Kidney tubule cell (primary cell): ENCODE measurements at places on chromosomes 7 and 10.

DNA sequence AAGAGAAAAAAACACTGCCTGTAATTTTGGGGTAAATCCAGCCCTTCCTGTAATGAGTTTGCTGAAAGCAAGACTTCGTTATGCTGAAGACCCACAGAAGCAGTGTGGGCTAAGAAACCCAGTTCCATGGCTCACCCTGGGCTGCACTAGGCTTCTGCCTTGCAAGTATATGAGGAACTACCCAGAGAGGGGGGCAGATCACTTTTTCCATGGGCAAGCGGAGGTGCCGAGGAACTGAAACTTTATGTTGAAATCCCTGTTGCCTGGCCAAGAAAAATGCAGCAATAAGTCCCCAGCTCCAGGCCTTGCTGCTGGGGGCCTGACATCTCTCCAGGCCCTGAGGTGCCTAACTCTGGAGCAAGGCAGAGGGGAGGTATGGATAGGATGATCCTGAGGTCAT lies 8.5 kb downstream of the RASSF4 start:
- DNase-seq: no peak

GRCh38 chr7:105690325-105690945 lies 109.1 kb upstream of the EFCAB10 start:
- DNase-seq: no peak

DNA sequence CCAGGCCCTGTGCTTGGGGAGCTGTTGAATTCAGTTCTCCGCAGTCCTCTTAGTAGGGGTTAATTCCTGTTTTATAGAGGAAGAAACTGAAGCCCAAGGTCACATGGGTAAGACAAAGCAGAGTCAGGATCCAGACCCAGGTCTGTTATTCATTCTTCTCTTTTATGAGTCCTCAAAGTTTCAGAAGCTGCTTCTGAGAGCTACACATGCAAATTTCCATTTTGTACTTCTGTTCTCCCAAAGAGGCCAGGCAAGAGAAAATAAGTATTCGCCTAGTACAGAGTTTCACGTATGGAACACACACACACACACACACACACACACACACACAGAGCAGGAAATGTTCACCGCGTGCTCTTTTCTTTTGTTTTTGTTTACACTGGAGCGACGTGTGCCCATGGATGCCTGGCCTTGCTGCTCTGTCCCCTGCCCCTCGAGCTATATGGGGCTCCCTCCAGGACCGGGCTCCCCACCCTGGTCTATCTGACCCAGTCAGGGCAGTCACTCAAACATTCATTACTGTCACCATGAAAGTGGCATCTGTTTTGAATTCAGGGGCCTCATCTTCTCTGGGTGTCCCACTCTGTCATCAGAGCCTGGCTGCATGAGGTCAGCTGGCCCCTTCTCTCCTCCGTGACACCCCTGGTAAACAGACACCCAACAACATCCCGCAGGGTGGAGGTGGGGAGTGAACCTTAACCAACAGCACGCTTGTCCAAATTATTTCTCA lies 84.4 kb downstream of the TNS3 start:
- no peak for DNase-seq

- DNase-seq: peak; percentile 99
These were observed at the start of gene ITGB8 for GRCh38 chr7:20330239-20330927. Gene ITGB8 (plus strand): TSS chr7:20330900. CDS start chr7:20331807, 907 bp downstream.

- no peak for DNase-seq
These were observed 552.5 kb downstream of the TYW1 start for GRCh38 chr7:67549126-67549525.

GRCh38 chr10:28722065-28722803 lies 44.9 kb downstream of the BAMBI start:
- DNase-seq: peak; percentile 29

DNA sequence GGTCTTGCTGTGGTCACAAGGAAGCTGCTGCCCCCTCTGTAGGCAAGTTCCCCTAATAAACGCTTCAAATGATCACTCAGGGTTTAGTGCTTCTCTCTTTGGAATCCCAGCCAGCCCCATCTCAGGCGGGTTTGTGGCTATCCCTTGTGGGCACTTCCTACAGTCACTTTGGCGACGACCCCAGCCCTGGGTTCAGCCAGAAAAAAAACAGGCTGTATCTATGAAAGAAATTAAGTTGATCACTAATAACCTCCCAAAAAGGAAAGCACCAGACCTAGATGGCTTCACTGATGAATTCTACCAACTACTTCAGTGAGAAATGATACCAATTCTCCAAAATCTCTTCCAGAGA lies 208.2 kb downstream of the MAD1L1 start:
- DNase-seq: no peak

DNA sequence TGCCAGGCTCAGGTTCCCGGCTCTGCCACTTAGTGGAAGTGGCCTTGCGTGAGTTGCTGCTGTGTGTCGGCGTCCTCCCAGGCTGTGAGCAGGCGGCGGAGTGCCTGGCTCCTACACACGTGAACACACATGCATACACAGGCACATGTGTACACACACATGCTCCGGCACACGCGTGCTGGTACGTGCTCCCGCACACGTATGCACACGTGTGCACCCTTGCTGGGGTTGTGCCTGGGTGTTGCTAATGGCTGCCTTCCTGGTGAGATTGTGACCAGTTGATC lies 107.6 kb downstream of the INPP5A start:
- DNase-seq: no peak

GRCh38 chr7:72493850-72494661 lies 81.9 kb upstream of the CALN1 start:
- DNase-seq: peak; percentile 25

GRCh38 chr7:132140341-132140740 lies 435.9 kb downstream of the PLXNA4 start:
- DNase-seq: no peak

- no peak for DNase-seq
These were observed 513.7 kb downstream of the RPS24 start for GRCh38 chr10:78547397-78547796.

- DNase-seq: no peak
These were observed 249.8 kb downstream of the PTEN start for GRCh38 chr10:88113232-88113631.

DNA sequence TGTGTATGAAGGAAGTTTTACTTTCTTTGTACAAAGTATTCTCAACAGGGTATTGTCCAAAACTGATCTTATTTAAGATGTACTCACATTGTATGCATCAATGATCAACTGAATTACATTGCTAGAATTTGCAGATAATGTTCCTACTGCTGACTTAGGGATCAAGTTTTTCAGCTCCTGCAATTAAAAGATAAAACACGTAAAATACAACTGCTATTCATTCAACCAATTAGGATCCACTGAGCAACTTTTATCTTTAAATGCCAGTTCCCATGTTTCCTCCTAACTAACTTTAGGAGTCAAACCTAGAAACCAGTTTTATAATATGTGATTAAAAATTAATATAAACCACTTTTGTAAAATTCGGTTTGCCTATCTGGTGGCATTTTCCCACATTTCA lies 35.9 kb downstream of the ITGB1 start:
- no peak for DNase-seq

DNA sequence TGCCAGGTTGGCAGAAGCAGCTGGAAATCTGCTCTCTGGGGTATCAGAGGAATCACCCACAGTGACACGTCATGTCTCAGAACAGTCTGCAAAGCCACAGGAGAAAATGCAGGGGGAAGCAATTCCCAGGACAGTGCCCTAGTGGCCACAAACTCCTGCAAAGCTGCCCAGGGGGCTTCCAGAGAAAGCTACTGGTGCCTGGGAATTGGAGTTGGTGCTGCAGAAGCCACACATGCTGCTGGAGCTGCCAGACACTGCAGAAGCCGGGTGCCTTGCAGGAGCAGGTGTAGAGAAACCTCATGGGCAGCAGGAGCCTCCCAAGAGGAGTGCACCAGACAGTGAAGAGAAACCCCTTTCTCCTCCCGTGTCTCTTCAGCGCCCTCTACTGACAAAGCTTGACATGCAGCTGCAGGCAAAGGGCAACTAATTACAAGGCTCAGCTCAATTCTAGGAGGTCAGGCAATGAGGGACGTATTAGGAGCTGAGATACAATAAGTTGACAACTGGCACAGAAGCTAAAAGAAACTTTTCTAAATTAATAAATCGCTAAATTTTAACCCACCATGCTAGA lies 30.2 kb upstream of the NUB1 start:
- peak; percentile 29 for DNase-seq

- no peak for DNase-seq
These were observed 21.2 kb upstream of the PRKCQ start for GRCh38 chr10:6601246-6601805.

DNA sequence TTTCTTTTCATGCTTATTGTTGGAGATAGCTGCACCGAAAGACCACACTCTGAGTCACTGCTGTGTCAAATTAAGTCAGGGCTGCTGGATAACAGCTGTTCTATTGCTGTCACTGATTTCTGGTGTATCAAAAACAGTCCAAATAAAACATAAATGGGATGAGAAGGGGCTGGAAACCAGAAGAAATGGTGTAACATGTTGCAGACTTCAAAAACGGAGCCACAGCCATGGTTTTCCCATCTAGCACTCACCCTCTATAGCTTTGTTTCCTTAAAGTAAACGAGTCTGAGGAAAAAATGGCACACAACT lies 103.3 kb upstream of the DIP2C start:
- DNase-seq: no peak

DNA sequence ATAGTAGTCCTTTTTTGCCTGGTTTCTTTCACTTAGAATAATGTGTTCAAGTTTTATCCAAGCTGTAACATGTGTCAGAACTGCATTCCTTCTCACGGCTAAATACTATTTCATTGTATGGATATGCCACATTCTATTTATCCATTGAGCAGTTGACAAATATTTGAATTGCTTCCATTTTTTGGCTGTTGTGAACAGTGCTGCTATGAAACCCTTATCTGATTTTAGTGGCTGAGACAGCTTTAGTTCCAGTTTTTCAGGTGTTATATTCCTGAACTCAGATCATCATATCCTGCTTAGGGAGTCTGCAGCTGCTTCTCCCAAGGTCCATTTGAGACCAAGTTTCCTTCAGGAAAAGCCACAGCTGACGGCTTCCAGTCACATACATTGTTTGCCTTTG lies 339.2 kb downstream of the GRID1 start:
- no peak for DNase-seq

- peak; percentile 8 for DNase-seq
These were observed 278.8 kb downstream of the CACNA2D1 start for GRCh38 chr7:82164813-82165212.
